Breast epithelium (tissue), 4 donors: ENCODE measurements at places on chromosomes 6 and 20. TPM values are rescaled to one million over a fixed set of nuclear protein-coding genes. Genes with fewer than 3 reads are reported as not detected.

- H3K4me3 ChIP-seq = no peak overlapping the region
- H3K27ac ChIP-seq = peak overlapping the region; percentile 83
- H3K27me3 ChIP-seq = no peaks in the 10 kb centered on the region
- H3K4me1 ChIP-seq = no peaks in the 10 kb centered on the region
- DNase-seq = no peak
These were observed 14.4 kb downstream of the DLL1 start for GRCh38 chr6:170276369-170277057.

CD40 gene
- total RNA-seq = 11.7 TPM

OR12D2 gene
- total RNA-seq = not detected

SFTA2 gene
- not detected for total RNA-seq

- H3K36me3 ChIP-seq = no peaks in the 10 kb centered on the region
- H3K4me3 ChIP-seq = no peak overlapping the region
- DNase-seq = no peak
- no peaks in the 10 kb centered on the region for H3K27me3 ChIP-seq
- H3K27ac ChIP-seq = no peak overlapping the region
These were observed 559.3 kb upstream of the IRAK1BP1 start for GRCh38 chr6:78308025-78308424.

DNA sequence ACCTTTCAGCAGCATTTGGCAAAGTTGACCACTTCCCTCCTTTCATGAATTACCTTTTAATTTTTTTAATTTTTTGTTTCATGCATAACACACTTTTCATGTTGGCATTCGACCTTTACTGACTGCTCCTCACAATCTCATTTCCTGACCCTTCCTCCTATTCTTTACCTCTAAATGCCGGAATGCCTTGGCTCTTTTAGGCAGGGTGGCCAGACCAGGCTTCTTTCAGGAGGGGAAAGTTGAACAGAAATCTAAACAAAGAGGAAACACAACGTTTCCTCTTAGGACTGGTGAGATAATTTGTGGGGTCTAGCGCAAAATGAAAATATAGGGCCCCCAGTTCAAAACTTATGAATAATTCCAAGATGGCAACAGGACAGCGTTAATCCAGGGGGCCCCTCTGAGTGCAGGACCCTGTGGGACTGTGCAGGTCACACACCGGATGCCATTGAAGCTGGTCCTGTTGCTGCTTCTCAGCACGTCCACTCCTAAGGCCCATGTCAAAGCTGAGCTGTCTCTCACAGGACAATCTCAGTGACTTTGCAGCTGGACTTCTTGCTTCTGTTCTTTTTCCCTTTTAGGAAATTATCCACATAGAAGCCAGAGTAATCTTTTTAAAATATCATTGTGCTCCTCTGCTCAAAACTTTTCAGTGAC, 313.8 kb downstream of the HDGFL1 start:
- no peaks in the 10 kb centered on the region for H3K4me1 ChIP-seq
- DNase-seq = no peak
- H3K4me3 ChIP-seq = no peak overlapping the region
- H3K36me3 ChIP-seq = no peaks in the 10 kb centered on the region
- no peaks in the 10 kb centered on the region for H3K27me3 ChIP-seq
- H3K27ac ChIP-seq = no peak overlapping the region

TAAR1 gene
- not detected for total RNA-seq

GRCh38 chr6:2225422-2226392, 19.7 kb downstream of the GMDS start:
- no peak for DNase-seq
- H3K27ac ChIP-seq = peak overlapping the region; percentile 23
- no peaks in the 10 kb centered on the region for H3K4me1 ChIP-seq
- H3K4me3 ChIP-seq = no peak overlapping the region

- no peak for DNase-seq
- no peak overlapping the region for H3K4me3 ChIP-seq
- H3K27me3 ChIP-seq = no peaks in the 10 kb centered on the region
- no peaks in the 10 kb centered on the region for H3K36me3 ChIP-seq
- no peak overlapping the region for H3K27ac ChIP-seq
These were observed 197.3 kb upstream of the PROKR2 start for GRCh38 chr20:5513975-5514516.

GRCh38 chr6:130749402-130749801, 77.8 kb upstream of the SMLR1 start:
- no peak overlapping the region for H3K27ac ChIP-seq
- DNase-seq = no peak
- no peaks in the 10 kb centered on the region for H3K36me3 ChIP-seq
- H3K4me3 ChIP-seq = no peak overlapping the region

CCN5 gene
- 16.1 TPM for total RNA-seq

DNA sequence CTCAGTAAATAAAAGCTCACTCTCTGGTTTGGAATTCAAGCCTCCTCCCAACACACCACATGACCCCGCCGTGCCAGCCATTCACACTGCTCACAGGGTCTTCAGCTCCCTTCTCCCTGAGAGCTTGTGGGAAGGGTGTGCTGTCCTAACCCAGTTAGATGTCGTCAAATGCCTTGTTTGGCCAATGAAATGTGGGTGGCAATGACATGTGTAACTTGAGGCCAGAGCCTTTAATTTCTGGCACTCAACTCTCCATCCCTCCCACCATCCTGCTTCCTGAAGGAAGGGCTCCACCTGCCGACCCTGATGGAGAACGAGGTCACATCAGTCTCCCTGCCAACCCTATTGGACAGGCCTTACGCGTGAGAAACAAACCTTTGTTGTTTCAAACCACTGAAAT, 224.5 kb upstream of the AGPAT4 start:
- H3K27me3 ChIP-seq = no peaks in the 10 kb centered on the region
- no peaks in the 10 kb centered on the region for H3K4me1 ChIP-seq
- H3K27ac ChIP-seq = no peak overlapping the region
- no peaks in the 10 kb centered on the region for H3K36me3 ChIP-seq

GRCh38 chr20:16759181-16759563, 11.0 kb downstream of the OTOR start:
- no peaks in the 10 kb centered on the region for H3K36me3 ChIP-seq
- H3K27me3 ChIP-seq = no peaks in the 10 kb centered on the region
- no peak for DNase-seq
- H3K27ac ChIP-seq = no peak overlapping the region

OPN5 gene
- total RNA-seq = not detected

PGC gene
- total RNA-seq = not detected

GRCh38 chr6:84017709-84018452, 15.7 kb upstream of the MRAP2 start:
- no peak overlapping the region for H3K27ac ChIP-seq
- no peaks in the 10 kb centered on the region for H3K4me1 ChIP-seq
- no peaks in the 10 kb centered on the region for H3K27me3 ChIP-seq
- no peak overlapping the region for H3K4me3 ChIP-seq

APOM gene
- total RNA-seq = 4.6 TPM

DNA sequence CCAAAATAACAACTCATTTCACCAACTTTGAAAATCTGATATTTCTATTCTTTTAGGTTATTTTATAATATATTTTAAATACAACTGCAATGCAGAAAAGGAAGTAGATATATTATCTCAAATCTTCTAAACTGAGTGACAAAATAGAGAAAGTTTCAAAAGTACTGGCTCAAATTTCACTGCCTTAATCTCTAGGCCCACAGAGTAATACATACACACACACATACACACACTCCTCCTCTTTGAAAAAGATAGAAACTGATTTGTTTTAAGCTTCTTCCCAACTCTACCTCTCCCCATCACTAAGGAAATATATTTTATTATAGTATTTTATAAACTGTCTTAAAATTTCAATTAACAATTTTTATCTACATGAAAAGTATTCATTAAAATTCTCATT, 36.2 kb downstream of the ARHGAP18 start:
- H3K4me3 ChIP-seq = no peak overlapping the region
- H3K4me1 ChIP-seq = no peaks in the 10 kb centered on the region
- H3K27ac ChIP-seq = no peak overlapping the region
- no peaks in the 10 kb centered on the region for H3K27me3 ChIP-seq
- H3K36me3 ChIP-seq = no peaks in the 10 kb centered on the region

DNA sequence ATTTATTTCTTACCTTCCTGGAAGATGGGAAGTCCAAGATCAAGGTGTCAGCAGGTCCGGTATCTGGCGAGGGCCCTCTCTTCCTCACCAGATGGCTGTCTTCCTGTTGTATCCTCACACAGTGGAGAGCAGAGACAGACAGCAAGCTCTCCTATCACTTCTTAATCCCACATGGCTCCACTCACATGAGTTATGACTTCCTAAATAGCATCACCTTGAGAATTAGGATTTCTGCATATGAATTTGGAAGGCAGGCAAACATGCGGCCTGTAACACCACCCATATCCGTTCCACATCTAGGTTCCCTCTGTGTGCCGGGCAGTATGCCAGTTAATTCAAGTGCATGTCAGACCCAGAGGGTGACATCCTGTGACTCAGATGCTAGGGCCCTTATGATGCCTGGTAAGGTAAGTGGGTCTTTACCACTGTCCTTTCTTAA, 2.1 kb downstream of the RAET1E start:
- no peaks in the 10 kb centered on the region for H3K4me1 ChIP-seq
- H3K36me3 ChIP-seq = no peaks in the 10 kb centered on the region
- H3K4me3 ChIP-seq = no peak overlapping the region

DNA sequence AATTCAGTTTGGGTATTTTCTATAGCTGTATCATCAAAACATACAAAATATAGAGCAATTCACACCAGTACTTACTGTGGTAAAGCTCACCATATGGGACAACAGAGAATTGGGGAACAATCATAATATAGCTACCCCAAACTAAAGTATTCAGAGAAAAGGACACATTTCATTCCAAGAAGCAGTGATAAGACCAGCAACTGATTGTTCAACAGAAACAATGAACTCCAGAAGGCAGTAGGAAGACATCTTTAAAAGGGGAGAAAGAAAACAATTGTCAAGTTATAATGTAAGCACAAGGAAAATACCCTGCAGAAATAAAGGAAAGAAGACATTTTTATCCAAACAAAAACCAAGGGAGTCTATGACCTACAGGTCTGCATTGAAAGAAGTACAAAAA, 210.9 kb downstream of the ZFAND3 start:
- H3K4me1 ChIP-seq = no peaks in the 10 kb centered on the region
- H3K4me3 ChIP-seq = no peak overlapping the region
- no peak overlapping the region for H3K27ac ChIP-seq
